ENCODE measurements at places on chromosomes 5 and 9.

GRCh38 chr5:52772668-52773067, 15.0 kb upstream of the ITGA1 start:
- DNase-seq, result no peak

DNA sequence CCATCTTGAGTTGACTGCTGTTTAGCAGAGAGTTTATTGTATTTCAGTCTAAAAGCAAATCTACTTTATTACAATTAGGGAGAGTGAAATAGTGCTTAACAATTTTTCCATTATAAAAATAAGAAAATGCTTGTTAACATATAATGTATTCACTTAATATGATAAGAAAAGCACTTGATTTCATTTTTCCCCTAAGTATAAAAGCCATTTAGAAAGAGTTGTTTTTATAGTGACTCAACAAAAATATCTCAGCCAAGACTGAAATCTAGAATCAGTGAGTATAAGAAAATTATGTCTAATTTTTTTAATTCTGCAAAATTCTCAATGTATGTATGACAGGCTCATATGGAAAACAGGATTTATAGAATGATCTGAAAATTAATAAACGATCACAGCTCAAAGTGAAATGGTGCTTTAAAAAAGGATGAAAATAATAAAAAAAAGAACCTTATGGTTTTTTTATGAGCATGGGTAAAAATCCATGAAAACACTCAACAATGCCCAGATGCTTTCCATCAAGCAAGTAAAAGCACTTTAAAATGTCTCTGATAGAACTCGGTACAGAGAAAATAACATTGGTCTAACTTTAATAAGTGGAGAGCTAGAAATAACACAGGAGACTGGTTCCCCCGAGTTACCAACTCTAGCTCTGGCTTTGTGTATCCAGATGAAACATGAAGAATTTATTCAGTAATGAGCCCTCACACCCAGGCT, 1057.8 kb upstream of the WWC1 start:
- no peak for DNase-seq

DNA sequence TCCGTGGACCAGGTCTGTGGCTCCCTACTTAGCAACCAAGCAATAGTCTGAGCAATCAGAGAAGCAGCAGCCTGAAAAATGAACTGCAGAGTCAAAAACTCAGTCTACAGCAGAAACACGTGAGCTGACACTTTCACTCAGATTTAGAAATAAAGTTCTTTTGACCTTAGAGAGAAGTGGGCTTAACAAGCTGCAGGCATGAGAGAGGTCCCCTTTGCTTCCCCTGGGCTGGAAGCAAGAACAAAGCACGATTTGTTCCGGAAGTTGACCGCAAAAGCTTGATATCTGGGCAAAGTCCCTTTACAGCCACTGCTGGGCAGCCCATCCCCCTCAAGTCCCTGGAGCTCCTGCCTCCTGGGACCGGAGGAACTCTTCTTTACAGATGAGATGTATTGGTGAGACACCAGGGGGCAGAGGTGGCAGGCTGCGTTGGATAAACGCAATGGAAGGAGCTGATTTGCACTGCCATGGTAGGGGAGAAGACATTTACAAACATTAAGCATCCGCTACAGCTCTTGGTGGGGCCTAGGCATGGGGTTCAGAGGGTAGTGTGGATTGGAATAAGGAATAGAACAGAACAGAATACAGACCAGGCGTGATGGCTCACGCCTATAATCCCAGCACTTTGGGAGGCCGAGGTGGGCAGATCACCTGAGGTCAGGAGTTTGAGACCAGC, 5.8 kb upstream of the SOWAHA start:
- no peak for DNase-seq

DNA sequence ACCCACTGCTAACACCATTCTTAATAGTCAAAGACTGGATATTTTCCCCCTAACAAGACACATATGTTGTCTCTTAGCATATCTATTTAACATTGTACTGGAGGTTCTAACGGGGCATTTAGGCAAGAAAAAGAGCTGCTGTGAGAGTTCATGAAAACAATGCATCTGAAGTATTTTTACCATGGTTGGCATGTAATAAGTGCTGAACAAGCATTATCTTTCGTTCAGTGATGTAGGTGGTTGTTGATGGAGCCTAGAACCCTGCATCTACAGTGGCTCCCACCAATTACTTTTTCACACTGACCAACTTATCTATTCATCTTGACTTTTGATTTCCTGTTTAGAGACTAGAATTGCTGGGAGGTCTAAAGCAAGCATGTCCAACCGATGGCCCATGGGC, 12.8 kb downstream of the B4GALT1 start:
- DNase-seq, result no peak

GRCh38 chr5:52994266-52994665, 5.1 kb downstream of the ITGA2 start:
- DNase-seq, result no peak

GRCh38 chr9:96719521-96719920, 58.4 kb downstream of the ZNF510 start:
- DNase-seq, result no peak

GRCh38 chr5:14241141-14241540, 98.0 kb downstream of the TRIO start:
- no peak for DNase-seq

DNA sequence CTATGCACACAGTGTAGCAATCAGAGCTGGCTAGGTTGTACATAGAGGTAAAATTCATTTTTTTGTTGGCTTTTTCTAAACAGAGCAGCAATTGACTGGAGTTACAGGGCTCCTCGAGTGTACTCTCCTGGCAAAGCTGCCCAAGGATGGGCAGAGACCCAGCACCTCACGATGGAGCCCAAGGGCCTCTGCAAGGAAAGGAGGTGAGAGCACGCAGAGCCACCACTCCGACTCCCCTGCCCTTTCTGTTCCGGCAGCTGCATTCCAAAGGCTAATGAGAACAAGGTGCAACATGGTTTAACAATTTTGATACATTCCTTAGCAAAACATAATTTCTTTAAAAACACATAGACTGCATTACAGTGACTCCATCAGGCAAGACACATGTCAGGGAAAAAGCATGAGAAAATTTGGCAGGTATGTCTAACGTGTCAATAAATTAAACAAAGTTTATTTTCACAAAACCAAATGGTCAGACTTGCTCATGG, 47.5 kb downstream of the SAXO1 start:
- DNase-seq, result no peak

DNA sequence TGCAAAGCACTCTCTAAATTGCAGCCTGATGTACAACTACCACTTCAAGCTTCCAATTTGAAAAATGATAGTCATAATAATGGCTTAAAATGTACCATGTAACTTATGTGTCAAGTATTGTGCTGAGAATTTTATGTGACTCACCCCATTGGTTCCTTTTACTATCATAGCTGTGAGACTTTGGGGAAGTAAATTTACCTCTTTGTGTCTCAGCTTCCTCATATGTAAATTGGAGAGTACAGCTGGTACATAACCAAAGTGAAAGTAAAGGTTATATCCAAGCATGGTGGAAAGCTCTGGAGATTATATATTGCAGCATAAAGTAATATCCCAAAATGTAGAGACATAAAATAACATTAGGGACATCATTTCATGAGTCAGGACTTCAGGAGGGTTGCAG, 2200.4 kb upstream of the C9orf72 start:
- DNase-seq, result no peak

DNA sequence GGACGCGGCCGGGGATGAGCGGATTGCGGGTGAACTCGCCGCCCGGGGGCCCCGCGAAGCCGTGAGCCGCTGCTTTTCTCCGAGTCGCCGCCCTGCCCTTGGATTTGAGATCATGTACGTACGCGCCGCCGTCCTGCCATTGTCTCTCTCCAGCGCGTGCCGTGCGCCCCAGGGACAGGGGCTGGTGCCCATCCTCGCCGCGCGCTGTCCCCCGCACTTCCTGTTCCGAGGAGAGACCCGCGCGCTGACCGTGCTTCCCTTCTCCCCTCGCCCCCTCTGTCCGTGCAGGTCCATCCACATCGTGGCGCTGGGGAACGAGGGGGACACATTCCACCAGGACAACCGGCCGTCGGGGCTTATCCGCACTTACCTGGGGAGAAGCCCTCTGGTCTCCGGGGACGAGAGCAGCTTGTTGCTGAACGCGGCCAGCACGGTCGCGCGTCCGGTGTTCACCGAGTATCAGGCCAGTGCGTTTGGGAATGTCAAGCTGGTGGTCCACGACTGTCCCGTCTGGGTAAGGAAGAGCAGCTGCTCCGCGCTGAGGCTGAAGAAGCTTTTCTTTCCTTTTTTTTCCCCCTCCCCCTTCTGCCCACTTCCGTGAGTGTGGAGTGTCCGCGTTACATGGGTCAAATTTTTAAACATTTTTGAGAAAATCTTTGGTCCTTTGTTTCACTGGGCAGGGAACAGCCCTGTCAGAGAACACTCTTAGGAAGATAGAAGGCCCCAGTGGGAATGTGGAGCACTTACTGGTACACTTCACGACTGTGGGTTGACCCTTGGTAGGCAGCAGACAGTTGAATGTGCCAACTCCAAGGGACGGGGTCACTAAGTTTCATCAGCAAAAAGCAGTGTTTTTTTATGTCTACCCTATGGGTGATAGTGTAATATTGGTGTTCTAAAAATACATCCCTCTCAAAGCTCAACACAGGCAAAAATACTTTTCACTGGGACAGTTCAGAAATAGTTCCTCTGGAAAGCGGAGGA, 727 bp downstream of the RHOBTB3 start:
- no peak for DNase-seq

DNA sequence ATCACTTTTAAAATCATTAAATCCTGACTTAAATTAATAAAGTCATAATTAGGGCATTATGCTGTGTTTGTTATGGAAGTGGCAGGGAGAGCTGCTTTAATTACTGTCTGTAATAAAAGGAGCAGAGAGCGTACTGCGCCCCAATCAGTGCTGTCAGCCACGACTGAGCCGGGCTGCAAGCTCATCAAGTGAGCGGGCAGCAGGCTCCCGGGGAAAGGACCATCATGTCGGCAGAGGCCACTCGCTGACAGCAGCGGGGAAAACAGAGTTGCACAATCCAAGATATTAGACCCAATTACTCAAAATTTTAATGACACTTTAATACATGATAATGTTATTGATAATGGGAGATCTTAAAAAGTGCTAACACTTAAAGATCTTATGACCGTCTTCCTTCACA, 181.6 kb downstream of the AP3B1 start:
- no peak for DNase-seq

DNA sequence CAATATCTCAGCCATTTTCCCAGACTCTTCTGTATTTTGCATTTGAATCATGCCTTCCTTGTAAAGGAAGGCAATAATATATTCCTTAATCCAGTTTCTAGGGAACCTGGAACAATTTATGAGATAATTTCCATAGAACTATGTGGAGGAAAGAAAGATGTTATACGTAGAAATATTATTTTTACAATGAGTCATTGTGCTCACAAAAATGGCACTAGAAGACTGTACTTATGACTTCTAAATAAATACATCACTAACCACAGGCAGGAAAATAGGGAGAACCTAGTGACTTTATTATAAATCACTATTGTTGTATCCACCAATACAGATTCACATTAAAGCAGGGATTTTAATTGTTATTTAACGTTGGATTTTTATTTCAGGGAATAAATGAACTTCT, 87.6 kb downstream of the FBXO38 start:
- DNase-seq, result no peak

DNA sequence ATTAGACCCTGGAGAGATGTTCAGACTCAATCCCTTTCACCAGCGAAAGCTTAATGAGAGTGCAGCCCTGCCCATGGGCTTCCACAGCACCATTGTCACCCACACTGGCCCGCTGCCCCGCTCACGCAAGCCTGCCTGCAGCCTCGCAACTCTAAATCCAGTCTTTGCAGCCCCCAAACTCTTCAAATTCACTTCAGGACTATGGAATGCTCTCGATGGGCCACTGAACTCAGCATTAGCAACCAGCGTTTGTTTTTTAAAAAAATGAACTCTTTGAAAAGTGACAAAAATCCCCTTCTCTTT, 17.1 kb downstream of the DCANP1 start:
- DNase-seq, result no peak

GRCh38 chr9:69204849-69205248, 30.8 kb downstream of the TJP2 start:
- no peak for DNase-seq

DNA sequence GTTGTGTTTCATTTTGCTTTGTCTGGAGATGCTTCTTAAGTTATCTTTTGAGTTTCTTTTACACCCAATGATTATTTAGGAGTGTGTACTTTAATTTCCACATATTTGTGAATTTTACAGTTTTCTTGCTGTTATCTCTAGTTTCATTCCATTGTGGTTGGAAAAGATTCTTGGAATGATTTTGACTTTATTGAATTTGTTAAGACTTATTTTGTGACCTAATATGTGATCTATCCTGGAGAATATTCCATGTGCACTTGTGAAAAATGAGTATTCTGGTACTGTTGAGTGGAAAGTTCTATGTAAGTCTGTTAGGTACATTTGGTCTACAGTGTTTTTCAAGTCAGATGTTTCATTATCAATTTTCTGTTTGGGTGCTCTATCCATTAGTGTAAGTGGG, 24.4 kb upstream of the GRAMD2B start:
- DNase-seq, result no peak

DNA sequence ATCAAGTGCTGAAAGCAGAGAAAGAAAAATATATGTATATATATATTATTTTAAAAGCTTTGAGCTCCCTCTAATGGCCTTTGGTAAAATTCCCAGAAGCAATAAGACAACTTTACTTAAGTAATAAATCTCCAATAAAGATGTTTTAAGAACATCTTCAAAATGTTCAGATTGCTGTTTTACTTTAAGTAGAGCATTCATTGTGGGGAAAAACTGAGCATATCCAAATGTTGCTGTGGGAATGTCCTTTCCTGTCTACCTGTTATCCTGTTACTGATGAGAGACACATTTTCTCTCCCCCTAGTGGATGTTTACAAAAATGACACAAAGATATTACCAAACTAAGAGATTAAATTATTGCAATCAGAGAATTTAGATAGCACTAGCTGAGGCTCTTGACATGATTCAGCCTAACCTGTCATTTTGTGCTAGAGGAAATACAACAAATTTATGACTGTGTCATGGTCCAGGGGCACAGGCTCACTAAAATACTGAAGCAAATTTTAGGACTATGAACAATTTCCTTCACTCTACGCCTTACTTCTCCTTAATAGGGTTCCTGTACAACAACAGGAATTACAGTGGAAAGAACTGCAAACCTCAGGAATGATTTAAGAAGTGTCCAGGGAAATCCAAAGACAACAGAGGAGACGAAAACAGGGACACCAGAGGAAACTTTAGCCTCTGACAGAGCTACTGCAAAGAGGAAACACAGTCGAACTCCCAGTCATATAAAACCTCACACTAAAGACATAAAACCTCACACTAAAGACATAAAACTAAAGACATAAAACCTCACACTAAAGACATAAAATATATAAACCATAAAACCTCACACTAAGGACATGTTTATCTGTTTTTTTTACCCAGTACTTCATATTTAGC, 24.3 kb upstream of the PRRC1 start:
- no peak for DNase-seq

DNA sequence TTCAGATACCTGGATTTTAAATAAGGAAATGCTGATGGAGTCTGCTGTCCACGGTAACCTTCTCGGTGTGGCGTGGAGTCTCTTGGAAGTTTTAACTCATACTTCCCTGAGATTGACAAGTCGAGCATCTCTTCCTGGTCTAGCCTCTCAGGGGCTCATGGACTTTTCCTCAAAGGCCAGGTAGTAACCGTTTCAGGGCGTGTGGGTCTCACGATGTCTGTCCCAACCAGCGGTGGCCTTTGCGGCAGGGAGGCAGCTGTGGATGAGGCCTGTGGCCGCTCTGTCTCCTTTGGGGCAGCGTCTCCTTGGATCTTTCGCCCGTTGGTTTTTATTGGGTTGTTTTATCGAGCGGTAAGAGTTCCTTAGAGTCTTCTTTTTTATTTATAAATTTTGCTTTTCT, 32.8 kb downstream of the CEP72 start:
- DNase-seq, result no peak

- DNase-seq, result no peak
These were observed 80.8 kb downstream of the NTRK2 start for GRCh38 chr9:84750152-84750865.

Measured in stimulated activated CD4-positive, alpha-beta T cell treated with anti-CD3 and anti-CD28 coated beads, Interleukin-12 subunit alpha, Interleukin-12 subunit beta, amount 100 ng/mL, for 48 hours (primary cell).